Spinal cord (tissue), 10 donors: ENCODE measurements at places on chromosomes 4 and X.

DNA sequence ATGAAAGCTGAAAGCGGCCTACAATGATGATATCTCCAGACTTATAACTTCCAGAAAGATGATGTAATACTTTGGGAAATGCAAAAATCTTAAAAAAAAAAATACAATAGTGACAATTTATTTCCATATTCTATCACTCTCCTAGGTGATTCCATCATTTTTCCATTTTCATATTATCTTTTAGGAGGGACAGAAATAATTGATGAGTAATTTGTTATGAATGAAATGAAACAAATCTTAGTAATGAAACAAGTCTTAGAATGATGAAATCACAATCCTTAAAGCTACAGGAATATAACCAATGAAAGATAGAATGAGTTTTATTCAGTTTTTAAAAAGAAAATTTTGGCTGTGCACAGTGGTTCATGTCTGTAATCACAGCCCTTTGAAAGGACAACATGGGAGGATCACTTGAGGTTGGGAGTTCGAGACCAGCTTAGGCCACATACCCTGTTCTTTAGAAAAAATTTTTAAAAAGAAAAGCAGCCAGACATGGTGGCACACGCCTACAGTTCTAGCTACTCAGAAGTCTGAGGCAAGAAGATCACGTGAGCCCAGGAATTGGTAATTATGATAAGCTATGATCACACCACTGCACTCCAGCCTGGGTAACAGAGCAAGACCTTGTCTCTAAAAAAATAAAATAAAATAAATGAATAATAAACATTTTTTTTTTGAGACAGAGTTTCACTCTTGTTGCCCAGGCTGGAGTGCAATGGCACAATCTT lies 21.7 kb downstream of the CLOCK start:
- no peak overlapping the region for H3K27ac ChIP-seq
- H3K4me3 ChIP-seq: no peak overlapping the region
- no peaks in the 10 kb centered on the region for H3K36me3 ChIP-seq

DNA sequence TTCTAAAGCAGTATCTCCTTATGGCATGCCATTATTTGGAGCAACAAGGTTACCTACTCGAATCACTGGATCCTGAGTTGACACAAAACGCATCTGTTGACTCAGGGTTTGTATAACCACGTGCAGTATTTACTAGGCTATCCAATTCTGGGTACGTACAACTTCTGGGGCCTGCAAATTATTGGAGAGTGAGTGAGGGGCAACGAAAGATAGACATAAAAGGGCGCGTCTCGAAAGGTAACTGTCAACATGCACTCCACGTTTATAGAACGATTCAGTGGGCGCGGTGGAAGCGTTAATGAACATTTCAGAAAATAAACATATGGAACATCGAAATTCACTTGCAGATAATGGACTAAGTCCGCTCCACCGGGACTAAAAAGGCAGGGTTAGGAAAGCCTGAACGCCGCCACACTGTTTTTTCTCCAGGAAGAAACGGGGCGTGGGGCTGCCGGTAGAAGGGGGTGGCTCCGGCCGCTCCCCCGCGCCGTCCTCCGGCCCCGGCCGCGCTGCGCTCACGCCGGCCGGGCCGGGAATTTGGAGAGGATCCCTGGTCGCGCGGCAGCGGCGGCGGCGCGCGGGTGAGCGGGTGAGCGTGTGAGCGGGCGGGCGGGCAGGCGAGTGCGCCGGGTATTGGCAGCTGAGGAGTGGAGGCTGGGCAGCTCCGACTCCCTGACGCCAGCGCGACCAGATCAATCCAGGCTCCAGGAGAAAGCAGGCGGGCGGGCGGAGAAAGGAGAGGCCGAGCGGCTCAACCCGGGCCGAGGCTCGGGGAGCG lies at the start of gene SMAD1:
Gene SMAD1 (plus strand): TSS at position 690 of the 778 bp plus-strand sequence. CDS start 32,761 bp downstream, outside the sequence.
- no peaks in the 10 kb centered on the region for H3K4me1 ChIP-seq
- H3K36me3 ChIP-seq: no peaks in the 10 kb centered on the region
- peak within 1 kb of the TSS; percentile 70 for H3K4me3 ChIP-seq
- H3K27ac ChIP-seq: peak within 1 kb of the TSS; percentile 78

GRCh38 chrX:124440695-124441094 lies 94.3 kb downstream of the SH2D1A start:
- H3K4me1 ChIP-seq: no peaks in the 10 kb centered on the region
- DNase-seq: no peak
- no peaks in the 10 kb centered on the region for H3K36me3 ChIP-seq
- no peak overlapping the region for H3K27ac ChIP-seq
- no peaks in the 10 kb centered on the region for H3K27me3 ChIP-seq
- no peak overlapping the region for H3K4me3 ChIP-seq

GRCh38 chr4:99135541-99136162 lies 8.4 kb downstream of the ADH4 start:
- H3K27me3 ChIP-seq: no peaks in the 10 kb centered on the region
- DNase-seq: no peak
- no peaks in the 10 kb centered on the region for H3K36me3 ChIP-seq
- no peaks in the 10 kb centered on the region for H3K4me1 ChIP-seq
- no peak overlapping the region for H3K27ac ChIP-seq

DNA sequence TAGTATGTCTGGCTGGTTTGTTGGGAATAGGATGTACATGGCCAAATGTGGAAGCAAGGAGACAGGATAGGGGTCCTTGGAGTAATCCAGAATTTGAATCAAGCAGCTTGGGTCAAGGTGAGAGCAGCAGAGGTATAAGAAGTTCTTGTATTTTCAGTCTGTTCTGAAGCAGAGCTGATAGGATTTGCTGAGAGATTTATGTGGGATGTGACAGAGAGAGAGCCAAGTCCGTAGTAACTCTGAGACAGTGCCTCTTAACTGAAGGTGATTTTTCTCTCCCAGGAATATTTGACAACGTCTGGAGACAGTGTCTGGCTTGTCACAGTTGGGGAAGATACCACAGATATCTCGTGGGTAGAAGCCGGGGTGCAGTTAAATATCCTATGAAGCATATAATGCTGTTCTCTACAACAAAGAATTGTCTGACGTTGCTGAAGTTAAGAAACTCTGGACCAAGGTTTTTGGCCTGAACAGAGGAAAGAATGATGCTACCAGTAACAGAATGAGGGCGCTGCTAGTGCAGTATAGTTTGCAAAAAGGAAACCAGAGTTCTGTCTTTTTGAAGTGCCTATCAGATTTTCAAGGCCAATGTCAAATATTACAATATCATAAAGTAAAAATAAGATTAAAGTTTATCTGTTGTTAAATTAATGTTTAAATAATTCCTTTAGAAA lies 184.0 kb downstream of the ARHGAP24 start:
- DNase-seq: no peak
- no peaks in the 10 kb centered on the region for H3K4me1 ChIP-seq
- no peaks in the 10 kb centered on the region for H3K36me3 ChIP-seq
- H3K27me3 ChIP-seq: no peaks in the 10 kb centered on the region

DNA sequence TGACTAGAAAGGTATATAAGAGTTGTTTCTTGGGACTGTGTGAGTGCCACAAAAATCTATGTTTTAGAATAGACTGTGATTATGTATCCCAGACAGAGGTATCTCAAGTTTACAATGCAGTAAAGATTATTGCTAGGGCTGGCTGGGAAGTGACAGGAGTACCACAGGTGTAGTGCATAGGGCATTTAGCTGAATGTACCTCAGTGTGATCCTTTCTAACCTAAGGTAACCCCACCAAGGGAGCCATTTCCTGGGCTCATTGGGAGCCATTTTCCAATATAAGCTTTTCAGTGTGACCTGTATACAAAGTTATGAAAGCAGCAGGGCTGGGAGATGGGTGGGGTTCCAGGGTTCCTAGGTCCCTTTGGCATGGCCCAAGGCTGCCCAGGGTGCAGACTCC lies 6.1 kb upstream of the LEF1 start:
- H3K27me3 ChIP-seq: peaks cover 36% of the 10 kb centered on the region
- H3K27ac ChIP-seq: no peak overlapping the region

- no peak overlapping the region for H3K27ac ChIP-seq
- H3K36me3 ChIP-seq: no peaks in the 10 kb centered on the region
- H3K27me3 ChIP-seq: no peaks in the 10 kb centered on the region
- no peak overlapping the region for H3K4me3 ChIP-seq
Observed at GRCh38 chrX:155435744-155436112, 22.7 kb downstream of the F8A3 start.

DNA sequence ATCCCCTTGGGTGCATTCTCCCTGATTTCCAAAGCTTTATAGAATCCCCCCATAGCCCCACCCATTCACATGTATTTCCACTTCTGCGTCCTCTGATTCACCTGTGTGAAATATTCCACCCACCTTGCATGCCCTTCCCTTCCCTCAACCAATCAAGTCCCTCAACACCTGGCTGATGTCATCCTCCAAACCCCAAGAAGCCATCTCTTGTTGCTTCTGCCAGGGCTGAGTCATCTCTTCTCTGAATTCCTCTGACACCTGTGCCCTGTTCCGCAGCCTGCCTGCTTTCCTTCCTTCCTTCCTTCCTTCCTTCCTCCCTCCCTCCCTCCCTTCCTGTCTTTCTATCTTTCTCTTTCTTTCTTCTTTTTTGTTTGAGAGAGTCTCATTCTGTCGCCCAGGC lies 9.9 kb downstream of the CRMP1 start:
- no peak for DNase-seq
- H3K4me3 ChIP-seq: no peak overlapping the region
- H3K36me3 ChIP-seq: peaks cover 10% of the 10 kb centered on the region
- H3K27ac ChIP-seq: no peak overlapping the region

DNA sequence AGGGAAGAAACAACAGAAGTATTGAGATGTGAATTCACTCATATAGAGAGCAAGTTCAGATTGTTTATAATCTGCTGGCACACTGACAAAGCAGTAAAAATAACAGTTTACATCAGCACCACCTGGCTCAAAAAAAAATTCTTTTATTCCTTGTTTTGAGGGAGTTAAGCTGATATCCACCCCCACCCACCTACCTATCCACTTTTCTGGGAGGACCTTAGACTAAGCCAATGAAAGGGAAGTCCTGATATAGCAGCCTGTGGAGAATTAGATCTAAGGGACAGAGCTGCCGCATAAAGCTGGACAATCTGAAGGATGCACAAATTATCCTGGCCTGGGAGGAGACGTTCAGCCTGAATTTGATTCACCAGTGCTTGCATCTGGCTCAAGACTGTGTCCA lies 264.5 kb downstream of the RCHY1 start:
- no peak overlapping the region for H3K4me3 ChIP-seq
- H3K27ac ChIP-seq: no peak overlapping the region
- DNase-seq: no peak
- no peaks in the 10 kb centered on the region for H3K36me3 ChIP-seq
- no peaks in the 10 kb centered on the region for H3K4me1 ChIP-seq
- no peaks in the 10 kb centered on the region for H3K27me3 ChIP-seq

GRCh38 chr4:103359900-103360299 lies 161.8 kb upstream of the CENPE start:
- H3K27ac ChIP-seq: no peak overlapping the region
- no peaks in the 10 kb centered on the region for H3K36me3 ChIP-seq
- no peaks in the 10 kb centered on the region for H3K27me3 ChIP-seq
- no peaks in the 10 kb centered on the region for H3K4me1 ChIP-seq
- no peak for DNase-seq

GRCh38 chr4:121632636-121633035 lies 64.1 kb downstream of the ANXA5 start:
- H3K4me3 ChIP-seq: no peak overlapping the region
- H3K27ac ChIP-seq: no peak overlapping the region
- no peaks in the 10 kb centered on the region for H3K27me3 ChIP-seq
- no peaks in the 10 kb centered on the region for H3K36me3 ChIP-seq
- DNase-seq: no peak
- no peaks in the 10 kb centered on the region for H3K4me1 ChIP-seq

DNA sequence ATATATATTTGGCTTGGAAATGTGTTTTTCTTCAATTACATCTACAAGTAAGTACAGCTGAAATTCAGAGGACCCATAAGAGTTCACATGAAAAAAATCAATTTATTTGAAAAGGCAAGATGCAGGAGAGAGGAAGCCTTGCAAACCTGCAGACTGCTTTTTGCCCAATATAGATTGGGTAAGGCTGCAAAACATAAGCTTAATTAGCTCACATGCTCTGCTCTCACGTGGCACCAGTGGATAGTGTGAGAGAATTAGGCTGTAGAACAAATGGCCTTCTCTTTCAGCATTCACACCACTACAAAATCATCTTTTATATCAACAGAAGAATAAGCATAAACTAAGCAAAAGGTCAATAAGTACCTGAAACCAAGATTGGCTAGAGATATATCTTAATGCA lies 26.1 kb downstream of the NUDT6 start:
- H3K4me1 ChIP-seq: peaks cover 4% of the 10 kb centered on the region
- no peaks in the 10 kb centered on the region for H3K27me3 ChIP-seq
- no peak overlapping the region for H3K27ac ChIP-seq
- DNase-seq: no peak

- DNase-seq: no peak
- no peaks in the 10 kb centered on the region for H3K27me3 ChIP-seq
- no peak overlapping the region for H3K27ac ChIP-seq
- H3K4me3 ChIP-seq: no peak overlapping the region
- no peaks in the 10 kb centered on the region for H3K4me1 ChIP-seq
Observed at GRCh38 chr4:69038582-69038981, 57.7 kb upstream of the UGT2B7 start.

DNA sequence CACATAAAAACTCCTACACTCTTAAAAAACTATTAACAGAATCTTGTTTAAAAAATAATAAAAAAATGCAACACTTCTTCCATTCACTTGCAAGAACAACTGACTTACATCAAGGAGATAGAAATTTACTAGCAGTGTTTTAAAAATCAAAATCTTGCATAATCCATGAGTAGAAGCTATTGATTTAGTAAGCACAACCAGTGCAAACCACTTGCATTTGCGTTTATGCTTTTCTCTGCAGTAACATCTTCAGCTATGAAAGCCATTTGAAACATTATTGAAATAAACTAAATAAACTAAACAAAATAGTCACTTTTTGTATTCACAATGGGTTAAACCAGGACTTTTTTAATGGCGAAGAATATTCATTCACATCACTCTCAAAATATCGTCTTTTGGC lies 389.2 kb upstream of the EMCN start:
- H3K4me1 ChIP-seq: no peaks in the 10 kb centered on the region
- no peak overlapping the region for H3K27ac ChIP-seq
- H3K27me3 ChIP-seq: no peaks in the 10 kb centered on the region
- DNase-seq: no peak
- no peaks in the 10 kb centered on the region for H3K36me3 ChIP-seq
